ENCODE measurements at places on chromosomes 3 and 15. TPM values are rescaled to one million over a fixed set of nuclear protein-coding genes. Genes with fewer than 3 reads are reported as not detected.

UNC13C gene
- 2.0 TPM for total RNA-seq

GOLGA8T gene
- 1.4 TPM for total RNA-seq

ATP13A4 gene
- total RNA-seq: not detected

C3orf80 gene
- total RNA-seq: not detected
